RWPE2 (cell line): ENCODE measurements at places on chromosomes 16 and 17.

DNA sequence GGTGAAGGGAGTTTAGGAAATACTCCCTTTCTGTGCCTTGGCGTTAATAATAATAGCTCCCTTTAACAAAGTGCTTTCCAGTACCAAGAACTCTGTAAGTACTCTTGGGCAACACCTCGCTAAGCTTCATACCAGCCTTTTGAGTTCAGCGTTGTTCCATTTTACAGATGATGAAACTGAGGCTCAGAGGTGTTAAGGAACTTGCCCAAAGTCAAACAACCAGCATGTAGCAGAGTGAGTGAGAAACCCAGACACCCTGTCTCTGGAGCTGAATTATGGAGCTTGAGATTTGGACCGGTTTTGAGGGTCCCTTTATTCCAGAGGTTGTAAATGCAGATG lies 607 bp downstream of the KATNIP start:
- no peak for DNase-seq

DNA sequence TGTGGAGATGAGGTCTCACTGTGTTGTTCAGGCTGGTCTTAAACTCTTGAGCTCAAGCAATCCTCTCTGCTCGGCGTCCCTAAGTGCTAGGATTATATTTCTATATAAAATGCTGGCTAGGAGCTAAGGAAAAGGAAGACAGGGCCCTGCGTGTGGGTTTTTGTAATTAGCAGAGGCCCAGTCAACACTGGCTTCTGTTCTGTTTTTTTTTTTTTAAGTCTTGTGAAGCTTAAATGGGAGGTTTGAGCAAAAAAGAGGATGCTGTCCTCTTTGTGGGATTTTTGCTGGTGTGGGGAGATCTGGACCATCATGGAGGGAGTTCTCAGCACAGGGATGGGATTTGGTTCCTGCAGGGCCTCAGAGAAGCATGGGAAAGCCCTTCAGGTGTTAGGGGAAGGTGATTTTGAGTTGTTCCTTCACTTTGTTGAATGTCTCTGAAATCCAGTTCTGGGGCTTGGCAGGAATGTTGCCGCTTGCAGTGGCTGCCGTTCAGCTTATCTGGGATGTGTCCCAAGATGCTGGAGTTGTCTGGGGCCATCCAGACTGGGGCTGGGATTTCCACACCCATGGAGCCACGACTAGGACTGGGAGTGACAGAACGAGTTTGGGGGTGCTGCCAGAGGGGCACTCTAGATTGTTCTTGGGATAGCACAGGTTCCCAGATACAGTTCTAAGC lies 4.2 kb downstream of the PYCARD start:
- DNase-seq: no peak

DNA sequence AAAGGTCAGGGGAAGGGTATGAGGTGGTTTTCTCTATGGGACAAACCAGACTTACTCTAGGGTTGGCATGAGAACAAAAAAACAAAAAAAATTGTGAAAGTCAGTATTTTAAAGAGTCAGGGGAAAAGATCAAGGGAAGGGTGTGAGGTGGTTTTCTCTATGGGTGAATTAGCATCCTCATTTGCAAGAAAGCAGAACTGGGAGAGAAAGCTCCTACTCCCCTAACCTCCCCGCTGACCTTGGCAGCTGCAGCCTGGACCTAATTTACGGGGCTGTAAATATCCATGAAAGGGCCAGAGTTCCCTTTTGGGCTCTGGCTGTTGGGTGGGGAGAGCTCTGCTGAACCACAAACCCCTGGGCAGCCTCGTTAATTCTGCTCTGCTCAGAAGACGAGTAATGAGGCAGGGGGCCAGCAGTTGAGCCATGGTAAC lies 10.6 kb downstream of the RHBDL3 start:
- DNase-seq: no peak

DNA sequence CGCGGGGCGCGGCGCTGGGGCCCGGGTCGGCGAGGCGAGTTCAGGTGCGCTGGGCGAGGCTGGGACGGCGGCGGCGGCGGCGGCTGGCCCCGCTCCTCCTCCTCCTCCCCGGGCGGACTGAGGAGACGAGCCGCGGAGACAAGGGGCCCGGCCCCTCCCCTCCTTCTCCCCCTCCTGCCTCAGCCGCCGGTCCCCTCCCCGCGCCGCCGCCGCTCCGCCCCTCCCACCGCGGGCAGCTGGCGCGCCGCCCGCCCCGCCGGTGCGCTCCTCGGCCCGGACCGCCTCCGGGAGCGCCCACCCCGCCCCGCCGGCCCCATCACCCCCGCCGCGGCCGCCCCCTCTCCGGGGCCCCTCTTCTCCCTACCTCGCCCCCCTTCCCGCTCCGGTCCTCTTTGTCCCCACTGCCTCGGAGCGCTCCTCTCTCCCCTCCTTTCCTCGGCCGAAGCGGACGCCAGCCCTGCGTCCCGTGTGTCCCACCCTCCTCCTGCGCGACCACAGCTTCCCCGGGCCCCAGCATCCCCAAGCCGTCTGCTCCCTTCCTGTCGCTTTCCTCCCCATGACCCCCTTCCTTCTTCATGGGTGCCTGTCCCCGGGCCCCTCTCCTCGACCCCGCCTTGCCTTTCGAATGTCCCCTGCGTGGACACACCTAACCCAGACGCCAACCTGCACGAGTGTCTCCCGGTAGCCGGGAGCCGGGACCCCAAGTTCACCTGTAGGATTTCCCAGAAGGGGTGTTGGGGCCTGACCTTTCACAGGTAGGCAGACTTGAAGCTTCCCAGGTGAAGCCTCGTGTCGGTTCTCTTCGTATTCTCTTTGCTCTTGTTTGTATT lies at the start of gene TOX3:
TOX3 (minus strand) TSS at position 140 of the 830 bp plus-strand sequence. CDS start 420 bp downstream, outside the sequence.
- no peak for DNase-seq

DNA sequence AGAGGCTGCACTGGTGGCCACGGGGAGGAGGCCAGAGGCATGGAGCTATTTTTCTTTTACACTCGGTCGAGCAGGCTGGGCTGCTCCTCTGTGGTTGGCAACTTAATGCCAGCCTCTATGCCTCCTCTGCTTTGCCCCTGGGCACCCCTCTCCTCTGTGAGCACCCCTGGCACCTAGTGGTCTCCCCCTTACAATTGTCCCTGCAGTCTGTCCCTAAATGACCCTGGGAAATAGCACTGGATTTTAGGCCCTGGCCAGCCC lies 27.0 kb downstream of the LRRC75A start:
- no peak for DNase-seq

- DNase-seq: no peak
These were observed 172.5 kb downstream of the ZFHX3 start for GRCh38 chr16:72875291-72876031.

DNA sequence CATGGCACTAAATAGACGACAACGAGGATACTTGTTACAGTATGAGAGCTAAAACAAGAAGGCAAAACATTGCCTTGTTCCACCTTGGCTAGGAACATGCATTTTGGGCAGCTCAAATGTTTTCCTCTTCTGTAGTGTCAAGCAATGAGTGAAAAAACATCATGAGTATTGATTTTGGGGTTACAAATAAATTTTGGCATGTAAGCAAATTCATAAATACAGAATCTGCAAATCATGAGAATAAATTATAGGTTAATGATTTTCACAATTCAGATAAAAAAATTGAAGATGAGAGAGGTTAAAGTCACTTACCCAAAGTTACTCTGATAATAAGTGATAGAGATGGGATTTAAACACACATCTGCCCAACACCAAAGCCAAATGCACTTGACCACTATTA lies 28.4 kb upstream of the NUFIP2 start:
- DNase-seq: no peak

DNA sequence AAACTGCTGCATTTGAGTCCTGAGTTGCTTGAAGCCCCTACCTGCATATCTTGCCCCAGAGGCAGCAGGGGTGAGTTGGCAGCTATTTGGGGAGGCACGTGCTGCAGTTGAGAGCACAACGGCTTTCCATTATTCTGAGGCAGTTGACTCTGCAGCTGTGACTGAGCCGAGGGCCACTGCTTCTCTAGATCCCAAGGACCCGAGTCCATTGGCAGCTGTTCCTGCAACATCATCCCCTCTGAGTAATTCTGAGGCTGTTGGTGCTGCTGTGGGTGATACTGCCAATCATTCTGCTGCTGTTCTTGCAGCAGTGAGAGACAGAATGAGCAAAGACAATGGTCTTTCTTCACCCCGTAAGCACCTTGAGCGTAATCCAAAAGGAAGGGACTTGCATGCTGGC lies 12.7 kb downstream of the TERF2IP start:
- no peak for DNase-seq

DNA sequence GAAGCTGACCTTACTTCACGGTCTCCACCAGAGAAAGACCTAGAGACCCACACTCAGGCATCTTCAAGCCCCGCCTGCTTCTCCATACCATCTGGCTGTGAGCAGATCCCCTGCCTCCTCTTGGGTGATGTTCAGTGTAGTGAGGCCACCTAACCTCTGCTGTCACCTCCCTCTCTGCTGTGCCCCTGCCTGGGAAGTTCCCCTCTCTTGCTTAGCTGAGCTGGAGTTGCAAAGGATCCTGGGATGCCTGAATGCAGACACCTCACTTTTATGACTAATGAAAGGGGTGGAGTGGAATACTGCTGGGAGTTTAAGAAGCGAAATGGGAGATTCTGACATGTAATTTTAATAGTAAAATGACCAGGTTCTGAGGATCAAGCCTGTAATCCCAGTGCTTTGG lies 5.8 kb downstream of the IRX3 start:
- peak; percentile 30 for DNase-seq

DNA sequence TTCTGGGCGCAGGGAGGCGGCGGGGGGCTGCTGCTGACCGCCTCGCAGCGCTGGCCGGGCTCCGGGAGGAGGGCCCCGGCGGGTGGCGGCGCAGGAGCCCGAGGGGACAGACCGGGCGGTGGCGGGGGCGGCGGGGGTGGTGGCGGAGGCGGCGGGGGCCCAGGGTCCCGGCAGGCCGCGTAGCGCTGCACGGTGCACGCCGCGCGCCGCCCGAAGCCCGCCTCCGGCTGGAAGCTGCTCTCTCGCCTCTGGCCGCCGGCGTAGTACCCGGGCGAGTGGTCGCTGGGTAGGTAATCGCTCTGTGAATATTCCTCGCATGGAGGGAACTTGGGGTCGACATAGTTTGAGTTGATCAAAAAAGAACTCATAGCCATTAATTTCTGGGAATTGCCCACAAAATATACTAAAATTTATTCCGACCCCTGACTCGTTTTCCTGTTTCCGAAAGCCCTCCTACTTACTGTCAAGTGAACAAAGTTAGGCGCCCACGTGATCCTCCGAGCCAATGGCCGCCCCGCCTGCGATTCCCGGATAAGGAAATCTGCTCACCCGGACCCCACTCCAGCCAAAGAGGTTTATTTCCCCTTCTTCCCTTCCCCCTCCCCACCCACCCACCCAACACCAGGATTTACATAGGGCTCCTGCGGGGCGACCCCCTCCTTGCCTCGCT lies at the start of gene HOXB4:
HOXB4 (minus strand) TSS at position 405 of the 670 bp plus-strand sequence; CDS start at position 374, 31 bp downstream.
- no peak for DNase-seq

DNA sequence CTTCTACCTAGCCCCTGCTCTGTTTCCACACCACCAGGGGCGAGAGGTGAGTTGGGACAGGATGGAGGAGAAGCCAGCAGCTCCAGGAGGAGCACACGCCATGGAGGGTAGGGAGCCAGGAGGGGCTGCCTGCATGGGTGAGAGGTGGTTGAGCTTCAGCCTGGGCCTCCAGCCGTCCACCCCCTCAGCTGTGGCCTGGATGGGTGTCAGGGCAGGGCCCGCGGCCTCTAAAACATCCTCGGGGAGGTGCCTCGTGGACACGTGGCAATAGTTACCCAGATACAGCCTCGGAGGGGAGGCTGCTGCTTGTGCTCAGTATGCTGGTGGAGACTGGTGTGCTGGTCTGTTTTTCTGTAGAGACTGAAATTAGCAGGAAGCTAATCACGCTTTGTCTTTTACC lies 104.7 kb upstream of the GSE1 start:
- no peak for DNase-seq

DNA sequence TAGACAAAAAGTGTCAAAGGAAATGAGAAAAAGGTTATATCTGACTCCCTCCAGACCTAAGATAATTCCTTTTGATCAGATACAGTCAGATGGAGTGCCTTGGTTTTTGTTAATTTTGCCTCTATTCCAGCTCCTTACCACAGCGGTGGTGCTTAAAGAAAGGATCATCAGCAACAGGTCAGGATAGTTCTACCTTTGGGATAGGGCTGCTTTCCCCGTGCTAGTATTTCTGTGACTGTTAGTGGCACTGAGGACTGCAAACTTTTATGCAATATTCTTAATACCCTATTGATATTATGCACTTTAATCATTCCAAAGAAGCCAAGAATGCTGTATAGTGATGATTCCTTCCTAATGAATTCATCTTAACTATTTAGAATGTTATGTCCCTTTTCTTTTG lies 24.5 kb downstream of the NQO1 start:
- no peak for DNase-seq

- no peak for DNase-seq
These were observed 2.5 kb upstream of the STARD3 start for GRCh38 chr17:39634384-39634871.

DNA sequence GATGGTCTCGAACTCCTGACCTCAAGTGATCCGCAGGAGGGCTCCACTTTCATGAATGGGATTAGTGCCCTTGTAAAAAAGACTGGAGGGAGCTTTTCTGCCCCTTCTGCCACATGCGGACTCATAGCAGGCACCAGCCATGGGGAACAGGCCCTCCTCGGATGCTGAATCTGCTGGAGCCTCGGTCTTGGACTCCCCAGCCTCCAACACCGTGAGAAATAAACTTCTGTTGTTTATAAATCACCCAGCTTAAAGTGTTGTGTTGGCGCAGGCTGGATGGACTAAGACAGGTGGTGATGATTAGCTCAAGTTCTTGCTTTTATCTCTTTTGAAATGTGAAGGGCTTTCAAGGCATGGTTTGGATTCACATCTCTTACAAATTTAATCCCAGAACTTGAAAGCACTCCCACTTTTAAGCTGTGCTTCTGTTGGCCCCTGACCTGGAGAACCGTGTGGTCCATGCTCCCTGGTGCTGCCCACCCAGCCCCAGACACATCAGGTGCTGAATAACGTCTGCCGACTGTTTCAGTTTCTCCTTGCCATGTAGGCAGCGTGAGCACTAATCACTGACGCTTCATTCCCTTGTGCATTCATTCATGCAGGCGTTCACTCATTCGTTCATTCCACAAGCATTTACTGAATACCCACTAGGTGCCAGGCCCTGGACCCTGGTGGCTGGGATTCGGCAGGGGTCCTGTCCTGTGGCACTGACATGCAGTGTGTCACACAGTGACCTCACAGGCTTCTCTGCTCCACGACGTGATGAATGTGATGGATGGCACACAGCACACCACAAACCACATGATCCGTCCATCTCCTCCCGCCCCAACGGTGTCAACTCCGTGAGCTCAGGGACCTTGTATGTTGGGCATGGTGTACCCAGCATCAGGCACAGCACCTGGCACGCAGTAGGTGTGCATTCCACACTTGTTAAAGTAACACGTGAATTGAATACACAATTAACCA lies 8.9 kb downstream of the CIBAR2 start:
- no peak for DNase-seq

DNA sequence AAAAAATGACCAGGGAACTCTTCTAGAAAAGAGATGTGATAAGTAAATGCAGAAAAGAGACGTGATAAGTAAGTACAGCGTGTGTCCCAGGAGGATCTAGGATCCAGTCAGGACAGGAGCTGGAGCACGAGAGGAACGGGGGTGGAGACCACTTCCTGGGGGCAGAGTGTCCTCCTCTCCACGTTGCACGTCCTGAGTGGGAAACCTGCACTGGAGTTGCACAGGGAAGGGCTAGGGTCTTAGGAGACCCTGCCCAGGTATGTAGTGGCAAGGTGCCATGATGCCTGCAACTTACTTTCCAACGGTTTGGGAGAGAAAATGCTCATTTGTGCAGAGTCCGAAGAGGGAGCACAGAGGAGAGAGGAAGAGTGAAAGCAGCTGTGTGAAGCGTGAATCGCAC lies 55.8 kb downstream of the RNF213 start:
- no peak for DNase-seq
